Glutamatergic neuron (in vitro differentiated cells): ENCODE measurements at places on chromosomes 16 and 17. TPM values are rescaled to one million over a fixed set of nuclear protein-coding genes. Genes with fewer than 3 reads are reported as not detected.

The CD7 gene
- 0.27 TPM for total RNA-seq

The CHD9NB gene
- total RNA-seq = 1.8 TPM

The TEKT3 gene
- 0.54 TPM for total RNA-seq

The EPN3 gene
- 0.12 TPM for total RNA-seq

The HAS3 gene
- 0.42 TPM for total RNA-seq

The KRT17 gene
- total RNA-seq = not detected

The SRL gene
- total RNA-seq = 0.37 TPM

The KRT24 gene
- not detected for total RNA-seq

The BAHCC1 gene
- 111 TPM for total RNA-seq

DNA sequence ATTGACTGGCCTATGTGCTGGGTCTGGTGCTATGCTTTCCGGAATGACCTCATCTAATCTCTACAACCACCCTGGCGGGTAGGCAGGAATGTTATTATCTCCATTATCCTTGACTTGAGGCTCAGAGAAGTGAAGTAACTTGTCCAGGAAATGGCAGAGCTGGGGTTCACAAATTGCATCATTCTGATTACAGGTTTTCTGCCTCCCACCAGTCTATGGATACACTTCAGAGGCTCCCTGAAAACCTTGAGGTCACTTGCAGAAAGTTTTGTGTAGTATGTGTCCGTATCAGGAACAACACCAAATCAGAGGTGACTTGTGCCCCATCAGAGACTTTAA lies 19.1 kb downstream of the NOD2 start:
- no peak overlapping the region for H3K27ac ChIP-seq
- no peaks in the 10 kb centered on the region for H3K4me1 ChIP-seq
- H3K36me3 ChIP-seq = no peaks in the 10 kb centered on the region
- peaks cover 2% of the 10 kb centered on the region for H3K27me3 ChIP-seq
- no peak for DNase-seq

DNA sequence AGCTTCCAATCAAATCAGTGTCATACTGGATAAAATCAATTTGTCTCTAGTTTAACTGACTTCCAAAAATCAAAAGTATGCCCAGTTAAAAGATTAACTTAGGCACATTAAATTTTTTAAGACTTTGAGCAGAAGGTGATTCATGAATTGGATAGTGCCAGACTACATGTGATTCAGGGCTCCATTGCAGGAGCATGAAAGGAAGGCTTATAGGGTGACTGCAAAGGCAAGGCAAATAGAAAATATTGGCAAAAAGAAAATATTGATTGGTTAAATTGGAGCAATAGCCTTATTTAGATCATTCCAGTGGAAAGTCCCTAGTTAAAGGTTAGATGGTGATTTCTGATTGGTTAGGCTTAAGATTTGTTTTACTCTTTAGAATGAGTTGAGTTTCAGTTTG lies 223.9 kb upstream of the ERCC4 start:
- no peak overlapping the region for H3K27ac ChIP-seq
- no peak overlapping the region for H3K4me3 ChIP-seq
- H3K4me1 ChIP-seq = no peaks in the 10 kb centered on the region
- DNase-seq = no peak

DNA sequence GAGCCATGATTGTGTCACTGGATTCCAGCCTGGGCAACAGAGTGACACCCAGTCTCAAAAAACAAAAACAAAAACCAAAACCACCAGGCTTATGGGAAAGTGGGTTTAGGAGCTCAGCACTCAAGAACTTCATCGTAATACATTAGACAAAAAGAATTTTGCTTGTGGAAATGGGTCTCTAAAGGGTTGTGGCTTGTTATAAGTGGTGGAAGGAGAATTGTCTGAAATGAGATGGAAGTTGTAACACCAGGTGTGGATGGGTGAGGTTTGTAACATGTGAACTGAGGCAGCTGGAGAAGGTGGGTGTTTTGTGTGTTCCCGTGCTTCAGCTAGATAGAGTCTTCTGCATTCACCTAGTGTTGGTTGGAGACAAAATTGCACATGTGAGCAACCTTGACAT lies 35.8 kb downstream of the CDH1 start:
- DNase-seq = no peak
- H3K4me1 ChIP-seq = no peaks in the 10 kb centered on the region
- H3K36me3 ChIP-seq = no peaks in the 10 kb centered on the region
- no peak overlapping the region for H3K4me3 ChIP-seq
- no peaks in the 10 kb centered on the region for H3K27me3 ChIP-seq

DNA sequence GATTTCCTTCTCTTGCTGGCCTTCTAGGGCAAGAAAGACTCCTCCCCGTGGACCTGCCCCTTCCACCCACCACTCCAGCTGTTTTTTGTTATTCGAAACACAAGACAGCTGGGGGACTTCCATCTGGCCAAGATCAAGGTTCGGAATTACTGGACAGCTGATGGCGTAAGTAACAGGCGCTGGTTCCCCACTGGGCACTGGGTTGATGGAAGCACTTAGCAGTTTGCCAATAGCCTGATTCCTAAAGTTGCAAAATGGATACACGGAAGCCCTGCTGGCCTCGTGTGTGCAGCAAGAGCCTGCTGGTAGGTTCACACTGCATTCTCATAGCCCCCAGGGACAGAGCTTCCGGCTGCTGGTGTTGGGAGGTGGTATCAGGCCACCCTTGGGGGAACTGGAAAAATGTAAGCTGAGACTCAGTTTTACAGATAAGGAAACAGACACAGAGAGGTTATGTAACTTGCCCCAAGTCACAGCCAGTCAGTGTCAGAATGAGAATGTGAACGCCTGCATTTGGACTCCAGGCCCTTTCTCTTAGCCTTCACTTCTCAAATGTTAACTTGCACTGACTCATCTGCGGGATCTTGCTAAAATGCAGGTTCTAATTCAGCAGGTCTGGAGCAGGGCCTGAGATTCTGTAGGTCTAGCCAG lies 171.7 kb downstream of the KATNIP start:
- peak overlapping the region; percentile 33 for H3K27ac ChIP-seq
- H3K27me3 ChIP-seq = peaks cover 21% of the 10 kb centered on the region
- peaks cover 41% of the 10 kb centered on the region for H3K4me1 ChIP-seq
- peaks cover 5% of the 10 kb centered on the region for H3K36me3 ChIP-seq
- H3K4me3 ChIP-seq = no peak overlapping the region

DNA sequence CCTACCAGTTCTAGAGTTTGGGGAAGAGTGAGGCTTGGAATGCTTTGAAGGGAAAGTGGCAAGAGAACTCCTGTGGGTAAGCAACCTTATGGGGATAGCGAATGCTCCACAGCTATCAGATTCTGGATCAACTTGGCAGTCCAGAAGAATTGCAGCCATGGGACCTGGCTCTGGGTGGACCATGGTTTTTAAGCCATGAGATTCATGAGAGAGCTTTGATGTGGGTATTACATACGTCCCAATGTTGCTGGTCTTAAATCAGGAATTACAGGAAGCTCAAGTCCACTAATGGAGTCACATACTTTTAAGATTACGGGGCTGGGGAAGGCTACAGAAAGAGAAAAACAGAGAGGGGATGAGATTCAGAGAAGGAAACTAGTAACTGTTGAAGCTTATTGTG lies 142.5 kb upstream of the ELAC2 start:
- no peaks in the 10 kb centered on the region for H3K27me3 ChIP-seq
- no peak for DNase-seq
- no peak overlapping the region for H3K4me3 ChIP-seq
- no peaks in the 10 kb centered on the region for H3K36me3 ChIP-seq
- H3K4me1 ChIP-seq = no peaks in the 10 kb centered on the region

GRCh38 chr16:63038397-63039106 lies 1002.3 kb upstream of the CDH8 start:
- no peak for DNase-seq
- H3K27me3 ChIP-seq = no peaks in the 10 kb centered on the region
- H3K36me3 ChIP-seq = no peaks in the 10 kb centered on the region

- no peak overlapping the region for H3K4me3 ChIP-seq
- H3K27me3 ChIP-seq = peaks cover 27% of the 10 kb centered on the region
- H3K36me3 ChIP-seq = peaks cover 24% of the 10 kb centered on the region
- peaks cover 1% of the 10 kb centered on the region for H3K4me1 ChIP-seq
Measured at GRCh38 chr16:847151-847550, 46.6 kb upstream of the GNG13 start.

DNA sequence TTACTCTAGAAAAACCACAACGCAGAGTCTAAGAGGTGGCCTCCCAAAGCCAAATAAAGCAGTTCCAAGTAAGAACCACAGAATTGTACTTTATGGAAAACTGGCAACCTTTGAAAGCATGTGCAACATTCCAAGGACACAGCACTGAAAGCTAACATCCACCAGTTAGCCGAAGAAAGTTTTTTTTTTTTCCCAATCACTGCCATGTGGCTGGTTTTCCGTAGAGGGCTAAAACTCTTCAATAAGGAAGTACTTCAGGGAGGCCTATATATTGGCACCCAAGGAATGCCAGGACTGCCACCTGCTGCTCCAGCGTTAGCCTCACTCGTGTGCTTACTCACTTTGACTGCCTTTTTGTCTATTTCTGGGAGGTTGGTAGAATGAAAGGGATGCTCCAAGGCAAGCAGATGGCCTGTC lies 25.2 kb downstream of the CEP95 start:
- DNase-seq = no peak
- no peaks in the 10 kb centered on the region for H3K4me1 ChIP-seq
- no peaks in the 10 kb centered on the region for H3K36me3 ChIP-seq
- no peak overlapping the region for H3K4me3 ChIP-seq
- no peaks in the 10 kb centered on the region for H3K27me3 ChIP-seq

GRCh38 chr16:68283346-68283745 lies 19.0 kb downstream of the SLC7A6 start:
- DNase-seq = no peak
- H3K4me1 ChIP-seq = peaks cover 17% of the 10 kb centered on the region
- peaks cover 9% of the 10 kb centered on the region for H3K36me3 ChIP-seq

- no peak for DNase-seq
- no peak overlapping the region for H3K4me3 ChIP-seq
- H3K27me3 ChIP-seq = peaks cover 3% of the 10 kb centered on the region
Measured at GRCh38 chr16:14354561-14355351, 275.3 kb downstream of the PARN start.

DNA sequence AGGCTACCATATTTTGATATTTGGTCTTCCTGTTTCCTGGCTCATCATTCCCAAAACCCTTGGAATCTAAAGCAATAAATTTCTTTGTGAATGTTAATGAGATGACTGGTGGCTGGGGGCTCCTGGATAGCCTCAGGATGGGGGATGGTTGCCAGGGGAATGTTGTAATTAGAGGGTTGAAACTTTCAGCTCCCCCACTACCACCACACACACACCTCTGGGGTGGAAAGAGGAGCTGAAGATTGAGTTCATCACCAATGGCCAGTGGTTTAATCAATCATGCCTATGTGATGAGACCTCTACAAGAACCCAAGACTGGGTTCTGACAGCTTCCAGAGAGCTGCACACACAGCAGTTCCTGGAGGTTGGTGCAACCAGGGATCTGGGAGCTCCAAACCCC lies 59.1 kb downstream of the HS3ST3A1 start:
- peaks cover 5% of the 10 kb centered on the region for H3K36me3 ChIP-seq
- no peaks in the 10 kb centered on the region for H3K4me1 ChIP-seq
- H3K4me3 ChIP-seq = no peak overlapping the region
- no peak for DNase-seq
- no peak overlapping the region for H3K27ac ChIP-seq
- no peaks in the 10 kb centered on the region for H3K27me3 ChIP-seq

GRCh38 chr17:5501685-5502084 lies 15.3 kb downstream of the MIS12 start:
- peak overlapping the region; percentile 69 for H3K27ac ChIP-seq
- peaks cover 12% of the 10 kb centered on the region for H3K27me3 ChIP-seq
- peak overlapping the region; percentile 92 for H3K4me3 ChIP-seq
- DNase-seq = no peak

DNA sequence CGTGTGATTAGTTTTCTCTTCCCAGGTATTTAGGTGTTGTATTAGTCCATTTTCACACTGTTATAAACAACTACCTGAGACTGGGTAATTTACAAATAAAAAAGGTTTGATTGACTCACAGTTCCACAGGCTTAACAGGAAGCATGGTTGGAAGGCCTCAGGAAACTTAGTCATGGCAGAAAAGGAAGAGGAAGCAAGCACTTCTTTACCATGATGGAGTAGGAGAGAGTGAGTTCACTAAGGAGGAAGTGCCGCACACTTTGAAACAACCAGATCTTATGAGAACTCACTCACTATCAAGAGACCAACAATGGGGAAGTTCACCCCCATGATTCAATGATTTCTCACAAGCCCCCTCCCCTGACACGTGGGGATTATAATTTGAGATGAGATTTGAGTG lies 1343.7 kb upstream of the GOT2 start:
- H3K27ac ChIP-seq = no peak overlapping the region
- no peak for DNase-seq
- H3K36me3 ChIP-seq = no peaks in the 10 kb centered on the region
- peaks cover 2% of the 10 kb centered on the region for H3K27me3 ChIP-seq
- H3K4me1 ChIP-seq = no peaks in the 10 kb centered on the region

DNA sequence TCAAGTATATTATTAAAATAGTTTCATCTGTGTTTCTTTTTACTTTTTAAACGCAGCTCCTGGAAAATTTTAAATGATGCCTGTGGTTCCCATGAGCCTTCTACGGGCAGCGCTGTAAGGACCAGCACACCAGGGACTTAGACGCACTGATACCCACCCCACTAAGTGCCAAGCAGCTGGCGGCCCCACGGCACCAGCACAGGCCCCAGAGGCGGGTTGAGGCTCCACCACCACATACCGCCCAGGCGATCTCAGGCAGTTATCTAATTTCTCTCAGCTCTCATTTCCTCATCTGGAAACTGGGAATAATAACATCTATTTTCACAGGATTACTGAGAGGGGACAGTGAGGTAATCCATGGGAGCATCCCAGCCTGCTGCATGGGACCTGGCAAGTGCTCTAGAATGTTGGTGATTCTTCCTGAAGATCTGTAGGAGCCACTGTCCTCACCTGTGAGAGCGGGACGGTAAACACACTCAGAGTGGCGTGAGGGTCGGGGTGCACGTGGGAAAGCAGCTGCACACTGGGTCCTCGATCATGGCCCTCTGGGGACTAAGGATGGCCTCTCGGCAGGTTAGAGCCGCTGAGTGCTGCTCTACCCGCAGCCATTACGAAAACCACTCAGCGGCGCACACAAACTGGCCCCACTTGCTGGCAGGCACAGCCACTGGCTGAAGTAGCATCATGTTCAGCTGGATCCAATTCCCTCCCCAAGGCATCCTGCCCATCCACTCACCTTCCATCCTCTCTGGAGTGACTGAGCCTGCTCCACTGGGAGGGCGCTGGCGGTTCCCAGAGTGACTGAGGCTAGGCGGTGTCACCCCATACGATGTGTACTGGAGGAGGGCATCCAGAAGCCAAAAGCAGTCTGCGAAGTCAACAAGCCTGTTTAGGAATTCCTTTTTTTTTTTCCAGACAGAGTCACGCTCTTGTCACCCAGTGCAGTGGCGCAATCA lies 17.6 kb upstream of the SLC38A8 start:
- peaks cover 49% of the 10 kb centered on the region for H3K4me1 ChIP-seq
- peaks cover 2% of the 10 kb centered on the region for H3K27me3 ChIP-seq
- no peak for DNase-seq

DNA sequence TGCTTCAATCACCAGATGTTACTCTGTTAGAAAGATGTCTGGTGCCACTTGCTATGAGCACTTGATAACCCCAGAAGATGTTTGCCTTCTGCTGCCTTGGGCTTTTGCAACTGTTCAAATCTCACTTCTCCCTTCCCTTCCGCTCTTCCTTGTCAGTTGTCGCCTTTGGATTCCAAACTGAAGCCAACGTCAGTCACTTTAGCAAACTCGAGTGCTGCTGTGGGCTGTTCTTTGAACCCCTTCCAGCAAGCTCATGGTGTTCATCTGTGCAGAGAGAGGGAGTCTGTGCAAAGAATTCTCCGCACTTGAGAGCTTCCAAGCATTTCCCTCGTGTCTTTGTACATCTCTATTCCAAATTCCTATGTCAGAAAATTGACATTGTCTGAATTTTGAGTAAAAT lies 879.4 kb downstream of the CDH11 start:
- no peak overlapping the region for H3K27ac ChIP-seq
- H3K4me1 ChIP-seq = peaks cover 3% of the 10 kb centered on the region
- no peak overlapping the region for H3K4me3 ChIP-seq
